ENCODE measurements at places on chromosomes 1 and 21.

GRCh38 chr1:115727706-115728249 is 40.7 kb downstream of the CASQ2 start:
- H3K27me3 ChIP-seq = no peaks in the 10 kb centered on the region
- H3K4me3 ChIP-seq = no peak overlapping the region
- DNase-seq = no peak
- no peak overlapping the region for H3K27ac ChIP-seq
- no peaks in the 10 kb centered on the region for H3K36me3 ChIP-seq

GRCh38 chr1:240591564-240591963 is 20.4 kb downstream of the GREM2 start:
- no peaks in the 10 kb centered on the region for H3K27me3 ChIP-seq
- DNase-seq = no peak
- H3K4me1 ChIP-seq = no peaks in the 10 kb centered on the region
- no peak overlapping the region for H3K27ac ChIP-seq

- H3K27ac ChIP-seq = no peak overlapping the region
- no peaks in the 10 kb centered on the region for H3K27me3 ChIP-seq
- H3K36me3 ChIP-seq = peaks cover 1% of the 10 kb centered on the region
- H3K4me1 ChIP-seq = peaks cover 54% of the 10 kb centered on the region
These were observed 23.6 kb upstream of the LY9 start for GRCh38 chr1:160772331-160772730.

DNA sequence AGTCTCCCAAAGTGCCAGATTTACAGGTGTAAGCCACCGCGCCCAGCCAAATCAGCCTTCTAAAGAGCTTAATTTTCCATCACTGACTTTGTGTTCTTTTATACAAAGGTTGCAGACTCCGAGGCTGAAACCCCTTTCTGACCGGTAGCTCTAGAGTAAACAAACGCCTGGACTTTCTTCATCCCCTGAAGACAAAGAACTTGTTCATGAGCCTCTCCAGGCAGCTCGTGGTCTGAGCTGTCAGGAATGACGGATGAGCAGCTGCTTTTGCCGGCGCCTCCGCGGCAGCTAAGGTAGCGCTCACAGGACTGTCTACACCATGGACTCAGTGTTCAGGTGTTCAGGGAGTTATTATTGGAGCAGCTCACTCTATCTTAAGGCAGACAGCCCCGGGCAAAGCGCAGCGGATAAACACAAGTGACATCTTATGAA is 128.5 kb upstream of the ERRFI1 start:
- peaks cover 15% of the 10 kb centered on the region for H3K27me3 ChIP-seq
- peaks cover 47% of the 10 kb centered on the region for H3K4me1 ChIP-seq
- no peak overlapping the region for H3K27ac ChIP-seq
- peaks cover 8% of the 10 kb centered on the region for H3K36me3 ChIP-seq
- H3K4me3 ChIP-seq = no peak overlapping the region
- DNase-seq = no peak

GRCh38 chr1:88062650-88063153 is 621.4 kb upstream of the PKN2 start:
- DNase-seq = no peak
- no peaks in the 10 kb centered on the region for H3K4me1 ChIP-seq
- no peak overlapping the region for H3K27ac ChIP-seq
- no peak overlapping the region for H3K4me3 ChIP-seq
- H3K36me3 ChIP-seq = no peaks in the 10 kb centered on the region

DNA sequence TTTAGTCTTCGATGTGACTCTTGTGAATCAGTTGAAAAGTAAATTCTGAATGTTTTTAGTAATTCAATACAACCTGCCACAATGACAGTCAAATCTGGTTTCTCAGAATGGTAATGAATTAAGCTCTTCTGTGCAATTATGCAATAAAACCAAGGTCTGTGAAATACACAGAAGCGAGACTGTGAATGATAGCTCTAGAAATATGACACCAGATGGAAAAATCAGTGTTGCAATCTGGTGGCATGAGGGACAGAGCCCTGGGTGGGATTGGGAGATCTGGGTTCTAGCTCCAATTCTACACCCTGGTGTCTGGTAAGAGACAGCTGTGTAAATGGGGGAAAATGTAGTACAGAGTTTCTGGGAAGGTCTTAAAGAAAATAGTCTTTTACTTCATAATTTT is 586.4 kb upstream of the ZRANB2 start:
- no peaks in the 10 kb centered on the region for H3K27me3 ChIP-seq
- no peaks in the 10 kb centered on the region for H3K4me1 ChIP-seq
- H3K27ac ChIP-seq = no peak overlapping the region
- no peak overlapping the region for H3K4me3 ChIP-seq
- no peak for DNase-seq

DNA sequence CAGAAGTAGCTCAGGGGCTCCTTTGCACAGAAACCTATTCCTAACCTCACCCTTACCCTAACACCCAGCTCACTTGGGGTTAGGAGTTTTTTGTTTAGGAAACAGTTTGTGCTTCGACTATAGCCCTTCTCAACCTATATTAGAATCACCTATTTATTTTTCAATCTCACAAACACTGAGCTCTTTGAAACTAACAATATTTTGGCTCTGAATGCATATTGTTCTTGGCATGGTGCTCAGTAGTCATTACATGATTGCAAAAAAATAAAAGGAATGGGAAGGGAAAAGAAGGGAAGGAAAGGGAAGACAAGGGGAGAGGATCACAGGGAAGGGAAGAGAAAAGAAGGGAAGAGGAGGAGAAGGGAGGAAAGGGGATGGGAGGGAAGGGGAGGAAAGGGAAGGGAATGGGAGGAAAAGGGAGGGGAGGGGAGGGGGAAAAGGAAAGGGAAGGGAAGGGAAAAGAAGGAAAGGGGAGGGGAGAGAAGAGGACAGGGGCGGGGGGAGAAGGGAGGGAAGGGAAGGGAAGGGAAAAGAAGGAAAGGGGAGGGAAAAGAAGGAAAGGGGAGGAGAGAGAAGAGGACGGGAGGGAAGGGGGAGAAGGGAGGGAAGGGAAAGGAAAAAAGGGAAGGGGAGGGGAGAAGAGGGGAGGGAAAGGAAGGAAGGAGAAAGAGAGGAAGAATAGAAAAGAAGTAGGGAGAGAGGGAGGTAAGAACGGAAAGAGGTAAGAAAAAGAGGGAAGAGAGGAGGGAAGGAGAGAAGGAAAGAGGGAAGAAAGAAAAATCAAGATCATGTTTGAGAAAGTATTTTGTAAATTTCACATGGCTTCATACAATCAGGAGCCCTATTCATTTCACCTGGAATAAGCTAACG is 484.1 kb upstream of the NFIA start:
- no peak for DNase-seq
- H3K36me3 ChIP-seq = no peaks in the 10 kb centered on the region
- H3K27me3 ChIP-seq = no peaks in the 10 kb centered on the region
- H3K4me3 ChIP-seq = no peak overlapping the region

- DNase-seq = no peak
- no peak overlapping the region for H3K4me3 ChIP-seq
- H3K27ac ChIP-seq = no peak overlapping the region
These were observed 43.7 kb downstream of the DISP3 start for GRCh38 chr1:11522400-11523235.

Data from activated CD4-positive, alpha-beta T cell treated with anti-CD3 and anti-CD28 coated beads, Interleukin-2, amount 10 ng/mL, durations not matched to agents 7 days and 5 days (primary cell).